ENCODE measurements at places on chromosomes 5 and 9.

DNA sequence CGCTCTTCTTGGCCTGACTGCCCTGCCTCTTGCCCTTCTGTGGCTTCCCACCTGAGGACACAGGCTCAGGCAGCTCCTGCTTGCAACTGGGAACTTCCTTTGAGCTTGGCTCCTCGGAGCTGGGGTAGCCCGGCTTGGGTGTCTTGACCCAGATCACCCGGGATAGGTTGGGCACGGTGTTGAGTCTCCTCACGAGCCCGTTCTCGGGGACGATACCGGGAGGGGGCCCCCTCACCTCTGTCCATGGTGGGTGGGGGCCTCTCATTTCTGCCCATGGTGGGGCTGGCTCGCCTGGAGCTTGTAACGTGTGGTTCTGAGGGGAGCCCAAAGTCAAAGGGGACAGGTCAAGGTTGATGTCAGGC lies 7.8 kb upstream of the DDX41 start:
- no peak for DNase-seq

DNA sequence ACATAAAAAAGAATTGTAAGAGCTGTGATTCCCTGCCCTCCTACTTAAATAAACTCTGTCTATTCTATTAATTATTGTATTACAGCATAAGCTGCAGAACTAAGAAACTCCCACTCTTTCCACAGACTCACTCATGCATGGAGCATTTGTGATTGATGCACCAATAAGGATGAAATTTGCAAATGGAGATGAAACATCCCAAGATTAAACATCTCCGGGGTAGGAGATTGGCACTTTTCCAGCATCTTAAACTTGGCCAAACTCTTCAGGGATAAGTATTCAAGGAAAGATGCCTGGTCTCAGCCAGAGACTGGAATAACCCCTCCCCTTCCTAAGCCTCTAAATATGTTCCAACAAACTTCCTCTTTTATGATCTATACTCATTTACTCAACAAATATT lies 472.0 kb downstream of the ACTL7B start:
- peak; percentile 7 for DNase-seq

DNA sequence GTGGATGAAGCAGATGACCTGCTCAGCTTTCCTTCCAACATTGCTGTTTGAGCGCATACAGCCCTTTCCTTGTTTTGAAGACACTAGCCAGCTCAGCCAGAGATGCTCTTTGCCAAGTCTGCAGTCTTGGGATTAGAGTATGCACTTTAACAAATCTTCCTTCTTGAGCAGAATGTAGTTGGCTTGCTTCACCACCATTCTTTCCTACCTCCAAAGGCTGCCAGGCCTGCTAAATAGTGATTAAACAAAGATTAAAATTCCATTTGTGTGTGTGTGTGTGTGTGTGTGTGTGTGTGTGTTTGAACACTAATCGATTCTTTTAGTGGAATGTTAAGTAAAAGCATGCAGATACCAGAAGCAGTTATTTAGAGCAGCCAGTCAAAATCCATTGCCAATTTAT lies 97.6 kb downstream of the GALNT10 start:
- peak; percentile 72 for DNase-seq

- no peak for DNase-seq
Measured at GRCh38 chr9:85114799-85115198, 445.3 kb downstream of the NTRK2 start.

DNA sequence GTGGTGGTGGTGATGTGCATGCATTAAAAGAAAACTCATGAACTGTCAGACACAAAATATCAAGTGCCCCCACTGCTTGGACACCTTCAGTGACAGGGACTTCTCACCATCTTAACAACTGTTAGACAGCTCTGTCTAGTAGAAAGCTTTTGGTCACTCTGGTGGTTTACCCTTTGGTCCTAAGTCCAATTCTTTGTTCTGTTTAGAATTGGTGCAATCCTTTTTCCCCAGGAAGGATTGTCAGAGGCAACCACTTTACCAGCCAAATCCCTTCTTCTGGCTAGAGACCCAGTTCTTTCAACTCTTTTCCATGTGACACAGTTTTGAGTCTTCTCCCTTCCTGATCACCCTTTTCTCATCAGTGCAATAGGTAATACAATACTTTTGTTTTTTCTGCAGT lies 140.2 kb downstream of the SEC61B start:
- DNase-seq: no peak

- no peak for DNase-seq
Measured at GRCh38 chr5:107436201-107436600, 234.5 kb downstream of the EFNA5 start.

DNA sequence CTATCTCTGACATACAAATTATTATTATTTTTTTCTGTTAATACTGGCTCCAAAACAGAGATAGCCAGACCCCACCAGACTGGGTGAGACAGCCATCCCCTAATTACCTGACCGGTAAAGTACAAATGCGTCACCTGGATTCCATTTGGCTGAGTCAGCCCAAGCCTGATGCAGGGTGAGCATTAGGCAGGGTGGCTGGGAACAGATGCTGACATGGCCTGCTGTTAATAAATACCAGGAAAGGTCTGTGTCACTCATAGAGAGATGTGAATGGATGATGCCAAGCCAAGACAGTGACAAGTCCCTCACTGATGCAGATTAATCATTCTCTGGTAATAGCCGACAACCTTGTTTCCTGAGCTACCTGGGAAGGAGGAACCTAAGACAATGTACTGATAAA lies 183.5 kb downstream of the TRIM32 start:
- no peak for DNase-seq

DNA sequence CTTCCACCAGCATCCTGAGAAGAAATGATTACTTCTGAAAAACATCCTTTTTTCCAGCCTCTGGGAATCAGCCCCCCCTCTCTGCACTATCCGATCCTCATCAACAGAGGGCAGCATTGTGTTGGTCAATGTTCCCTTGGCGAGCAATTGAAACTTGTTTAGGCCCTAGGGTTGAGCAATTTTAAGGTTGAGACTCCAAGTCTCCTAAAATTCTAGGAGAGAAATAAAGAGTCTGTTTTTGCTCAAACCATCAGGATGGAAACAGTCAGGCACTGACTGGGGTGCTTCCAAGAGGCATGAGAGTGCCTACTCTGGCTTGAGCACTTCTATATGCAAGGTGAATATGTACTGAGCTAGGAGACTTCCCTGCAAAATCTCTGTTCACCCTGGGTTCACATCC lies 12.4 kb upstream of the CYFIP2 start:
- peak; percentile 80 for DNase-seq

DNA sequence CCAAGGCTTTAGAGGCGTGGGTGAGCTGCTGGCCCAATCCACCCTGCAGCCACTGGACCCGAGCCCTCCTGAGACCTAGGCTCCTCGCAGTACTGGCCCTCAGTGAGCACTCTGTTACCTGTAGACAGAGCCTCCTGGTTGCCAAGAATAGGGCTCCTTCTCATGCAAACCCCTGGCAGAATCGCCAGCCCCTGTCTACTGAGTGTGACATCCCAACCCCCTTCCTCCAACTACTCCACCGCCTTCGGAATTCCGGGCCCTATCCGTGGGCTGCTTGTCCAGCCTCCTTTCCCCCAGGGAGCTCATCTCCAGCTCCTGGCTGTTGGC lies 23.8 kb upstream of the COL5A1 start:
- no peak for DNase-seq
